ENCODE measurements at places on chromosomes 13 and 19.

GRCh38 chr19:46812977-46813838 is 24.8 kb upstream of the SLC1A5 start:
- no peak for DNase-seq

DNA sequence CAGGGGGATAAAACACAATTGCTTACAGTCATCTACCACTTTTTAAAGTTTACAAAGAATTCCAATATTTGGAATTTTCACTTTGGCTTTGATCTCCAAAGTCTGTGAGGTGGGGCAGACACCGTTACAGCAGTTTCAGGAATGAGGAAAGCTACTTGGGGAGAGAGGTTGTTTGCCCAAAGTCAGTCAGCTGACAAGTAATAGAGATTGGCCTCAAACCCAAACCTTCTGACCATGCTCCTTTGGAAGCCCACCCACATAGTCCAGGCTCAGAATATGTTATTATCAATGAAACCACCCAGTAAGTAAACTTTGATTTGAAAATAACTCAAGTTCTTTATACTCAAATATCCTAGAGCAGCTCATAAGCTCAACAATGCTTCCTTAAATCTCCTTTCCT is 29.0 kb downstream of the RXFP2 start:
- DNase-seq: no peak

DNA sequence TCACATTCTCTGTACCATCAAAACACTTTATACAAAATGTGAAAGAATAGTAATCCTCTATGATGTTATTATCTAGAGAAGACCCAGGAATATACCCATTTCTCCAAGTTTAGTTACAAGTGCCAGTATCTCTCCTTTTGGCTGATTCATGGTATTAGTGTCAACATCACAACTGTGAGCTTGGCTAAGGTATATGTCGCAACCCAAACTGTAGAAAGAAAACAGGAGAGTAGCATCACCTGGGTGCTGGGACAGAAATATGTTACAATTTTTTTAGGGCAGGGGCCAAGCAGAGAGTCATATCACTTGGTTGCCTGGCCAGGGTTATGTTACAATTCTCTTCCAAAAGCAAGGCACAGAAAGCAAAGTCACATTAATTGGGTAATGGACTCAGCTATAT is 127.2 kb upstream of the ZNF91 start:
- DNase-seq: no peak

GRCh38 chr19:39951686-39952085 is 17.3 kb upstream of the FCGBP start:
- DNase-seq: no peak

DNA sequence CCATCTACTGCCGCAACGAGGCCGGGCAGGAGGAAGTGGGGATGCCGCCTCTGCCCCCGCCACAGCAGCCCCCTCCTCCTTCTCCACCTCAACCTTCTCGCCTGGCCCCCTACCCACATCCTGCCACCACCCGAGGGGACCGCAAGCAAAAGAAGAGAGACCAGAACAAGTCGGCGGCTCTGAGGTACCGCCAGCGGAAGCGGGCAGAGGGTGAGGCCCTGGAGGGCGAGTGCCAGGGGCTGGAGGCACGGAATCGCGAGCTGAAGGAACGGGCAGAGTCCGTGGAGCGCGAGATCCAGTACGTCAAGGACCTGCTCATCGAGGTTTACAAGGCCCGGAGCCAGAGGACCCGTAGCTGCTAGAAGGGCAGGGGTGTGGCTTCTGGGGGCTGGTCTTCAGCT is 3.4 kb upstream of the NUP62 start:
- no peak for DNase-seq

- DNase-seq: no peak
Observed at GRCh38 chr19:10858204-10858828, 10.1 kb downstream of the C19orf38 start.

DNA sequence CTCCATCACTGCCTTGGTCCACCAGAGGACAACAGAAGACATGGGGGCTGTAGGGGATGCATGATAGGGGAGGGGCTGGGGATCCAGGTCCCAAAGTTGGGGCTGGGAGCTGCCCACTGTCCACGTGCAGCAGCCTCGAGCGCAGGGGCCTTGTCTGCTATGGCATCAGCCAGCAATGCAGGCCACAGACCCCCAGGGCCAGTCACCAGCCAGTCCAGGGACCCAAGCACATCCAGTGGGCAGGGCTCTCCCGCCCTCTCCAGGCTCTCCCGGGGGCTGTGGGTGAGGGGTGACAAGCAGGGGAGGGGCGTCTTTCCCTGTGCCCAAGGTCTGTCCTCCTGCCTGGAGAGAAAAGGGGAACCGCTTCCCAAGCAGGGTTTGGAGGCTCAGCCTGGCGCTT is 32.8 kb downstream of the PEPD start:
- no peak for DNase-seq

- no peak for DNase-seq
Observed at GRCh38 chr19:35042056-35042730, 672 bp downstream of the HPN start.

DNA sequence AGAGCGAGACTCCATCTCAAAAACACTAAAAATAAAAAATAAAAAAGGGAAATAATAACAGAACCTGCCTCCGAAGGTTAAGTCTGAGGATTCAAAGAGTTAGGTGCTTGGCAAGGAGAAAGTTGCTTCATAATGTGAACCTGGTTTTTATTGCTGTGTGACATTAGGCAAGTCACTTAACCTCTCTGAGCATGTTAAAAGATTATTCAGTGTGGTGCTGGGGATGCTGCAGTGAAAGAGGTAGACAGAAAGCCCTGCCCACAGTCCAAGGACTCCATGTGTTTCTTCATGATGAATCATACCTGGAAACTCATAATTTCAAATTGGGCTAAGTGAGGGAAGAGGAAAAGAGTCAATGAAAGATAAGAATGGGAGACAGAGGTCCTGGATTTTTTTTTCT is 2.4 kb downstream of the IL27RA start:
- DNase-seq: no peak

GRCh38 chr19:42409477-42409876 is 17.7 kb downstream of the LIPE start:
- no peak for DNase-seq

DNA sequence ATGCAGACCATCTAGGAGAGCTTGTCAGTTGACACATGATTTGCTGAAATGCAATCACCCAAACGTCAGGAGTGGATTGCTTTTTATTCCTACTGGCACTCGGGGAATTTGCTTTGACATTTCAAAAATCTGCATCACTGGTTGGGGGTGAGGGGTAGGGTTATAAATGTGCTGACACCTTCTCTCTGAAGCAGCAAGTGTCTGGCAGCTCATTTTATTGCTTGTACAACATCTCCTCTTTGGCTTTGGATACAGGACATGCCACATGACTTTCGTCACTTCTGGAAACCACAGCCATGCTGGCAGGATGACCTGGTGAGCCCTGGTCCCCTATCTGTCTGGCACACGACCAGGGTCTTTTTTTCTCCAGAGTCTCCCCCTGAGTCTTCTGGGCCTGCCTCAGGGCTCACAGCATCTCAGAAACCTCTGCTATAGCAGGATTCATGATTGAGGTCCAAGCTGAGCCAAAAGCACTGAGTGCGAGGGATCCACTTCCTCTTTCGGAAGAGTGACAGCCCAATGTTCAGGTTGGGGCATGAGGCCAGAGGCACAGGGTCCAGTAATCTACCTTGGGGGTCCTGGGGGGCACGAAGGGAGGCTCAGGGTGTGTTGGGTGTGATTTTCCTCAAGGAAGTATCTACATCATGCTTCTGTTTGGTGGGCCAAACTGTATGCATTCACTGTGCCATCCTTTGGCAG is 60.1 kb downstream of the HSPH1 start:
- DNase-seq: no peak

DNA sequence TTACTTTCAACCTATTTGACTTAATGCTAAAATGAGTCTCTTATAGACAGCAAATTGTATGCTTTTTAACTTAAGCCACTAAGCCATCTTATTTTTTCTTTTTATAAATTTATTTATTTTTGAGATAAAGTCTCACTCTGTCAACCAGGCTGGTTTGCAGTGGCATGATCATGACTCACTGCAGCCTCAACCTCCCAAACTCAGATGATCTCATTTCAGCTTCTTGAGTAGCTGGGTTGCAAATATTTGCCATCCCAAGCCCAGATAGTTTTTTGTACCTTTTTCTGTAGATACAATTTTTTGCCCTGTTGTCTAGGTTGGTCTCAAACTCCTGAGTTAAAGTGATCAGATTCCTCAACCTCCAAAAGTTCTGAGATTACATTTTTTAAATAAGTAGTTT is 27.1 kb downstream of the ZNF714 start:
- DNase-seq: no peak

DNA sequence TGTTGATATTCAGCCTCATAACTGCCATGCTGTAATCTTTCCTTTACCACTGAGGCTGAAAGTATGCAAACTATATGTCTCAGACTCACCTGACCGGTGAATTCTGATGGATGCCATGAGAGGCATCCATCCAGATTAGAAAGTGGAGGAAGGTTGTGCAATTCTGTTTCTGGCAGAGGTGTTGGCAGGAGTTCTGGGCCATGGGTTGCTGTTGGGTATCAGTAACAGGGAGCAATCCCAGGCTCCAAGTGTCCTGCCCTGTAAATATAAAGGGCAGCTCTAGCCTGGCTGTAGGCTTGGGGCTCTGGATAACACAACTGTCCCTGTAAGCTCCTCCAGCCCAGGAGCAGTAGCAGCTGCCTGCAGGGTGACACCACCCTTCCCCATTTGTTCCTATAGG is 77.4 kb upstream of the ABCC4 start:
- no peak for DNase-seq

GRCh38 chr13:33480561-33480960 is 195.0 kb upstream of the STARD13 start:
- DNase-seq: no peak

DNA sequence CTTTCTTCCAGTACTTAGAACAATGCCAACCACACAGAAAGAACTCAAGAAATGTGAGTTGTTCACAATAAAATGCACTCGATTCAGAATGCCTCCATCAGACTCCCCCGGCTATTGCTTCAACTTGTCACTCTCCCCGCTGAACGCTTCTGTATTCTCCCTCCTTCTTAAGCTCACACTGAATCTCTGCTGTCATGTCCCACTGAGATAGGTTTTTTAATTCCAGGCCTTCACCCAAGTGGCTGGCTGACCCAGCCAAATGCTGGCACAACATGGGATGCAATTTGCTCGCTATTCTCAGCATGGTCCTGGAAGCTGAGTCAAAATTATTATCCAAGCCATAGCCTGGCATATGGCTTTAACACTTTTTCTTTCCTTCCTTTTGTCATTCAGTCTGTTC is 76.8 kb upstream of the SERP2 start:
- no peak for DNase-seq

GRCh38 chr19:46367426-46367825 is 20.5 kb downstream of the PPP5C start:
- no peak for DNase-seq

DNA sequence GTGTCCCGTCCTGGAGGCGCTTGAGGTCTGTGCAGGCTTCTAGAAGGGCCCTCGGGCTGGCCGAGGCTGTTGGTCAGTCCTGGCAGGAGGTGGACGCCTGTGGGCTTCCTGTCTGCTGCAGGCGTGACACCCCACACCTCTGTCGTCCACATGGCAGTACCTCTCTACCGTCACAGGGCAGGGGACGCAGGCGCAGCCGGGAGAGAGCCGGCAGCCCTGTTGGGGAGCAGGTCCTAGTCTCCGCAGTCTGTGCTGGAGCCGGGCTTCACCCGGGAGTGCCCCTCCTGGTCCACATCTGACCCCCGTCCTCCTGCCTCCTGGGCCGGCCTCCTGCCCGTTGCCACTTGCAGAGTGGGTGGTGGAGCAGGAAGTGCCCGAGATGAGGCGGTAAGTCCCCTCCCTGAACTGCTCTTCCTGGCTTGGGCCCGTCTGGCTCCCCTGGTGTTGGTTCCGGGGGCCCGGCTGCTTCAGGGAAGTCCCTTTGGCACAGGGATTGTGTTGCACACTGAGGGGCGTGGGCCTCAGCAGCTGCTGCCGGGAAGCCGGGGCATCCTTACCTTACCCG is 106.0 kb downstream of the KDM4B start:
- no peak for DNase-seq

GRCh38 chr13:95893861-95894260 is 159.3 kb downstream of the UGGT2 start:
- DNase-seq: no peak

GRCh38 chr13:58782736-58783135 is 1151.2 kb downstream of the PCDH17 start:
- DNase-seq: no peak

GRCh38 chr13:71786875-71787274 is 80.1 kb downstream of the DACH1 start:
- no peak for DNase-seq

- DNase-seq: no peak
Observed at GRCh38 chr19:45492627-45493470, 4.0 kb downstream of the RTN2 start.

DNA sequence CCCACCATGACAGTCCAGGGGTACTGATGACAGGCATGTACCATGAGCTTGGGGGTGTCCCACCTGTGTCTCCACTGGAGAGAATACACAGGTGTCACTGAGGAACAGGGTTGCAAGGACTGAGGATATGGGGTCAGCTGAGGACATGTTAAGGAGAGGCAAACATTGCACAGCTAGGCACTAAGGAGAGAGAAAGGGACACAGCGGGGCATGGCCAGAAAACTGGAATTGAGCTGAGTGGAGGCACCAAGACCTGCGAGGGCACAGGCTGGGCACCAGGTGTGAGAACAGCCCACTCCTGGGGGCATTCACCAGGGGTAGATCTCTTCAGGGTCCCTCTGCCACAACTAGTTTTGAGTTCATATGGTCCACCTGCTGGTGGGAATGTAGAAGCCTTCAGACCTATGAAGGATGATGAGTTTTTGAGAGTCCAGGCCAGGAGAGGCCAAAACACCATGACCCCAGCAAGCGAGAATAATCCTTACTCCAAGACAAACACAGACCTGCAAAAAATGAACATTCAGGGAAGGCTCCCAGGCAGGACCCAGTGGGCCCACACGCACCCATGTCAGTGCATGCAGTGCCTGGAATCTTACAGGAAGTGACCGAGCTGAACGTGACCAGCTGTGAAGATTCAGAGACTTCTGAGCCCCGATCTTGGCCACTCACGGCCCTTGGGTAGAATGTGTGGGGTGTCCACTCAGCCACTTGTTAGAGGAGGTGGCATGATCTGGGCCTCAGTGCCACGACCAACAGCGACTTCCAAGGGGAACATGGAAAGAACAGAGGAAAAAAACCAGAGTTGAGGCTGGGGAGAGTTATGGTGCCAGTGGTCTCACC is 1.4 kb upstream of the ZNF584 start:
- DNase-seq: no peak

- peak; percentile 97 for DNase-seq
Observed at GRCh38 chr19:19821366-19821951, at the start of gene ZNF506. Gene ZNF506 (minus strand): TSS chr19:19821750. CDS start chr19:19821603, 147 bp downstream.
